ENCODE measurements at places on chromosomes 1 and 21.

GRCh38 chr1:201455098-201455497 is 13.9 kb downstream of the PHLDA3 start:
- DNase-seq: no peak

DNA sequence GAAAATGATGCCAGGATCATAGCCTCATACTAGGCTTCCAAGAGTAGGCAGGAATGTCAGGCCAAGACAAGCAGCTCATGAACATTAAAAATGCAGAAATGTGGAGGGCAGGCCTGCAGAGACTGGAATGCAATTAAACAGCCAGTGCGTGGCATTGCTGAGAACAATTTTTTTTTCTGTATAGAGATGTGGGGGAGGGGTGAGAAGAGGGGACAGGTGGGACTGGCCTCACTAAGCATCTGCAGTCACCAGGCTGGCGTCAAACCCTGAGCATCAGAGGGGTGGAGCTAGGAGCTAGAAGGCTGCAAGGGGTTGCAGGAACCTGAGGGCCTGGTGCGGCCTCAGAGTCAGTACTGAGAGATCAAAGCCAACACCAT is 114.1 kb downstream of the TNR start:
- no peak for DNase-seq

- peak; percentile 38 for DNase-seq
Observed at GRCh38 chr21:36330904-36331303, 10.9 kb downstream of the MORC3 start.

DNA sequence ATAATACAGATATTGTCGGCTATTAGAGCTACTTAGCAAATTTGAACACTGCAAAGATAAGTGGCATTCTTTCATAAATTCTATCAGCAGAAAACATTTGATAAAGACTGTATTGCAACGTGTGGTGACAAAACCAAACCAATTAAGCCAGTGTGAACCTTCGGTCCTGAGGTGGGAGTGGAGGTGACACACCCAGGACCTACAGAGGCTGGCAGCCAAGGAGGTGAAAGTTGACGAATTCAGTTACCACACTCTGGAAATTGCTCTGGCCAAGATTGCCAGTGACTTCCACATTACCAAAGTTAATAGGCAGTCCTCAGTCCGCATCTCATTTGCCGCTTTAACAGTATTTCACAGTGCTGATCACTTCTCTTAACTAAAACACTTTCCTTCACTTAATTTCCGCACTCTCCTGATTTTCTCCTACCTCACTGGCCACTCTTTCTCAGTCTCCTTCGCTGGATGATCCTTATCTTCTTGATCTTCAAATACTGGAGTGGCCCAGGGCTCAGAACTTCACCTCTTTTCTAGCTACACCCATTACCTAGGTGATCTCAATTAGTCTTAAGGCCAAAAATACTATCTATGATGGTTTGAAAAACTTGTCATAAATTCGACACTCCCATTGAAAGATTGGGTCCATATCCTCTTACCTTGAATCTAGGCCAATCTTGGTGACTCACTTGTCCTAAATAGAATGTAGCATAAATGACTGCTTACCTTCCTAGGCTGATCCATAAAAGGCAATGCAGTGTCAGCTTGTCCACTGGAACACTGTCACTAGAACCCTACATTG is 5.1 kb upstream of the CDC42BPA start:
- DNase-seq: no peak

- no peak for DNase-seq
Observed at GRCh38 chr1:171343727-171344472, 29.9 kb downstream of the FMO4 start.

- no peak for DNase-seq
Observed at GRCh38 chr1:46027788-46028573, 104.4 kb downstream of the PIK3R3 start.

DNA sequence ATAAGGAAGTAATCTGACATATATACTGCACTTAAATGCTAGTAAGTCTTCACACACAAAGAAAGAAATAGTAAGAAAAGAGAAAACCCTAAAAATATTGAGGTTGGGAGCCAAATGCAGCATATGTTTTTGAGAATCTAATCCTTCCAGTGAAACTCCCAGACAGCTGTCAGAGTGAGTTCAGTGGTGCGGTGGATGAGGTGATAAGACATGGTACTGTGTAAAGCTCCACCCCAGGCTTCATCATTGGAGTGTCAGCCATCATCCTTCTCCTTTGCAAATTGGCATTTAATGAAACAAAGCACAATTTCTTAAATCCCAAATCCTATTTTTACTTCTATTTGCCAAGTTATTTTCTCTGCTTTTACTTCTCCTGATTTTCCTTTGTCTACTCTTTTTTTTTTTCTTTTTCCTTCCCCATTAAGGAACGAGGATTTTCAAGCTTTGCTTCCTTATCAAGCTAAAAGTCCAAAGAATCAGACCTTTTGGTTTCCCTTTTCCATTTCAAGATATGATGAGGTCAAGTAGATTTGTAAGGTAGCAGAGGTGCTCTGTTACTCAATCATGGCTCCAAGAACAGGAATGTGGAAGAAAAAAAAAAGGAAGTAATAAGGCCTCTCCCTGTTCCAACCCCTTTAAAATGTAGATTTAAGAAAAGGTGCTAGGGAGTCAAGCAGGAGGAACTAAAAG is 343.3 kb downstream of the SETD4 start:
- no peak for DNase-seq

- DNase-seq: no peak
Observed at GRCh38 chr1:44316231-44316759, 38.8 kb downstream of the ERI3 start.

DNA sequence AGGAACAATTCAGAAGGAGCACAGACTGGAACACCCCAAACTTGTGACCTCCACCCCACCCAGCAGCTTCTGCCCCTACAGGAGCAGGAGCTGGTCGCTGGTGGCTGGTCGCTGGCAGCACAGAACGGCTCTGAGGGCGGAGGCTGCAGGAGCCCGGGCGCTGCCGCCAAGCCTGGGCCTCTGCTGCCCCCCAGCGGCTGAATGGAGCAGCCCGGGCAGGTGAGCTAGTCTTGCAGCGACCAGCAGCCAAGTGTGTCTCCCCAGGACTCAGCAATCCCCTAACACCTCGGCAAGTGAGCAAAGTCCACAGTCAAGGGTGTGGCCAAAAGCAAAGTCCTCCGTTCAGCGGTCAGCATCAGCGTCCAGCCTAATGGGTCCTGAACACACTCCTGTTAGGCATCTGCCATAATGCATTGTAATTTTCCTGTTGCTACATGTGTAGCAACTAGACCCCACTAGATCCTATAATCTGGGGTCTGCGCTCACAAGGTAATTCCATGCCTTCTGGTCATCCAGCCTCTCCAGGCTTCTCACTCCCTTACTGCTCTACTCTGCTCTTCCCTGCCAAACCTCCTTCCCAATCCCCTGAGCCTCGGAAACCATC is 12.1 kb upstream of the GJB5 start:
- DNase-seq: peak; percentile 64

DNA sequence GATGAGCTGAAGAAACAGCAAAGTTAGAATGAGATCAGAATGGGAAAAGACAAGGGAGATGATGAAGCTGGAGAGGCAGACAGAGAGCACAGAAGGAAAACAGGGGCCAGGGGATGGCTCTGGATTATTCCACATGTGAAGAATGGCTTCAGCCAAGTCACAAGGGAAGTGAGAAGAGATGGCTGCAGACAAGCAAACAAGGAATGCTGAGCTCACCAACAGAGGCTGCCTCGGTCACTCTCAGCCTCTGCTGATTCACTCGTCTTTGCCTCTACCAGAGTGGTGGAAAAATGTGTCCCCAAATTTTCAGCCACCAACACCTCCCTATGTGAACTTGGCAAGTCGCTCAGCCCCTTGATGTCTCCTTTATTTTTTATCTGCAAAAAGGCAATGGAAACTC is 46.7 kb downstream of the TRABD2B start:
- DNase-seq: no peak

- peak; percentile 87 for DNase-seq
Observed at GRCh38 chr1:206579747-206580437, 32.4 kb downstream of the EIF2D start.

DNA sequence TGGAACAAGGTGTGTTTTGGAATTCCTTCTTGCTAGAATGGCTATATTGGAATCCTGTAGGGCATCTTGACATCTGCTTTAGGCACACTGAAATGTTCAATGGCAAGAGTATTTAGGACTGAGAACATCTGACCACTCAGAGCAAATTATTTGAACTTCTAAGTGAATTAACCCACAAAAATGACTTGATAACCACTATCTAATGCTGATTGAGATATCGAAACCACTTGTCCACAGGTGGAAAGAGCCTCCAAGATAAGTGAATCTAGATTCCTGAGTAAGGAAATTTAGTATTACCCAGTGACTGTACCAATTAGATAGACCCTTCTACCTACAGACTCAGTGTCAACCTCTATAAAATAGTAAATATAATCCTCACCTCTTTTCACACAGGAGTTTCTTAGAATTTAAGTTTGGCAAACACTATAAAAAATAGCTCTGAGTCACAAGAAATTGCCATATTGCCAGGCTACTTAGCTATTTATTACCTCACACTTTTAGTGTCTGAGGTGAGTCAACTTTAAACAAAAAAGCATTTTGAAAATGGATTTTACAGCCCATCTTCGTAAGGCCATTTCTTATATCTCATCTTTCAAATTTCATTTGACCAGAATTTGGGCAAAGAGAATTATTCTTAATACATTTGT is 421.8 kb downstream of the PTBP2 start:
- no peak for DNase-seq

- no peak for DNase-seq
Observed at GRCh38 chr21:34279883-34280282, 83.9 kb upstream of the KCNE2 start.

DNA sequence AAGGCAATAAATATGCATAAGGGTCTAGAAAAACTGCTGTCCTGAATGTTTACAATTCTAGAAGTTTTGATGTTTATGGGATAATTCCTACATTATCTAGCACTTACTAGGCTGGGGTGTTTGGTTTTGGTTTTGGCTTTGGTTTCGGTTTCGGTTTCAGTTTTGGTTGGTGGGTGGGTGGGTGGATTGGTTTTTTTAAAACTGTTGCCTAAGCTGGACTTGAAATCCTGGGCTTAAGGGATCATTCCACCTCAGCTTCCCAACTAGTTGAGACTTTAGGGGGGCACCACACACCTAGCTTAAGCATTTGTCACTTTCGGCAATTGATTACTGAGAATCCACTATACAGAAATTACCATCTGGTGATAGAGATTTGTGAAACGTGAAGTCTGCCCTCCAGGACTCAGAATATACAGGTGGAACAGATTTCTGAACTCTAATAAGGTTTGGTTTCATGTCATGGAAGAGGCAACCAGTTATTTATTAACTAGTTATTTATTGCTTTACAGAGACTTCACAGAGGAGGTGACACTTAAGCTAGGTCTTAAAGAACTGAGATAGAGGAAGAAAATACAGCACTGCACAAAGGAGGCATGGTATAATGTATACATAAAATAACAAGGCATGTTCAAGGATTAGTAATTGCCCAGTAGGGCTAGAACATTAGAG is 69.6 kb downstream of the PIK3R3 start:
- peak; percentile 17 for DNase-seq

DNA sequence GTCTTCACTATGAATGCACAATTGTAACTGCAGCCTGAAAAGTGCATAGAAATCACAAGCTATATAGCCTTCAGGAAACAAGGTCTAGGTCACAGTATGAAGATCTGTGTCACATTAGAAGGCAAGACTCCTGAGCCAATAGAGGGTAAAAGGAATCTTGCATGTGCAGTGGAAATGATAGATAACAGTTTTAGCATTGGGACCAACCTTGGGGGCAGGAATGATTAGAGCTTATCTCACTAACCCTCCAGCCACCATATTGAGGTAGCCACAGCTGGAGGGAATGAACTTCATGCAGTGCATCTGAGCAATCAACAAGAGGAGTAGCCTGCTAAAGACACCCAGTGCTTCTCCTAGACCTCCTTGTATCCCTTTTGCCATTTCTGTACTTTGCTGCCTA is 390.1 kb downstream of the LTN1 start:
- DNase-seq: no peak

- DNase-seq: no peak
Observed at GRCh38 chr1:113899111-113899510, 5.5 kb downstream of the AP4B1 start.

Measured in activated CD4-positive, alpha-beta T cell treated with anti-CD3 and anti-CD28 coated beads, Interleukin-2, amount 50 U/mL, for 4 hours (primary cell).